ENCODE measurements at places on chromosomes 4 and X.
A peak's percentile ranks its signal among the peaks of the same experiment; 100 is the strongest.

DNA sequence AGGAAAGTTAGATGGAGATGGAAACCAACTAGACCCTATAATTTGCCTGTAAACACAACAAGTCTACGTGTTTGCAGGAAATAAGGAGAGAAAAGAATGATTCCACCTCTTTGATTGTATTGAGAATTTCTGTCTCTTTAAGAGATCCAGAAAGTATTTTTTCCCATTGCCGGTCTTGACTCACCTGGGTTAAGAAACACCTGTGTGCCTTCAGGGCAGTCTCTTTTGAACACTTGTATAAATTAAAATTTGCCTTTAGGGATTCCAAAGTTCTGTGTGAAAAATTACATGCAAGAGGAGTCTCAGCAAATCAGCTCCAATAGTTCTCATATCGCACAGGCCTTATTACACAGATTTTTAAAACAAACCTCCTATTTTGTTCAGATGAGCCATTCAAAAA lies 46.0 kb upstream of the SMAD1 start:
- no peak for DNase-seq

DNA sequence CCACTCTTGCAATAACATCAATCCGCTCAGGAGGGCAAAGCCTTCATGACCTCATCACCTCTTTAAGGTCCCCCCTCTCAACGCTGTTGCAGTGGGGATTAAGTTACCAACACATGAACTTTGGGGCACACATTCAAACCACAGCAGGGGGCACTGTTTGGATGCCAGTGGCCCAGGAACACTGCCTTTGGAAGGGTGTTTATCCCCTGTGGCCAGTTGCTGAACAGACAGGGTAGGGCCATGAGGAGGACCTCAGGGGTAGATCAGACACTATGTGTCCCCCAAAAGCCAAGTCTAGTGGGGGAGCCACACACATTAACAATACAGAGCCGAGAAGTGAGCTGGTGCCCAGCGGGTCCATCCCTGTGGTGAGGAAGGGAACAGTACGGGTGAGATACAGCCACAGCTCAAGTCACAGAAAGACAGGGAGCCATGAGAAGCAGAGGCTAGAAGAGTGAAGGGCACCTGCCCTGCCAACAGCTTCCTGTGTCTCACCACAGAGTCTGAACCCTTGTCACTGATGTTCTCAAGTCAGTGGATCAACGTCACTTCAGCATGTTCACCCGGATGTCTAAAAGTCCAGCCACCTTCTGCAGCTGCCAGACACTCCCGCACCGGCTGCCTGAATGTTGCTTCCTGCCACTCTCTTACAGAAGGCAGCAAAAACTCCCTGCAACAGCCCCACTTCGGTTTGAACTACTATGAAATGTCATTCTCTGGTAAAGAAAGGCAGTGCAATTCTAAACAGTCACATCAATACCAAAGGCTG lies 19.9 kb upstream of the MXD4 start:
- no peak for DNase-seq

DNA sequence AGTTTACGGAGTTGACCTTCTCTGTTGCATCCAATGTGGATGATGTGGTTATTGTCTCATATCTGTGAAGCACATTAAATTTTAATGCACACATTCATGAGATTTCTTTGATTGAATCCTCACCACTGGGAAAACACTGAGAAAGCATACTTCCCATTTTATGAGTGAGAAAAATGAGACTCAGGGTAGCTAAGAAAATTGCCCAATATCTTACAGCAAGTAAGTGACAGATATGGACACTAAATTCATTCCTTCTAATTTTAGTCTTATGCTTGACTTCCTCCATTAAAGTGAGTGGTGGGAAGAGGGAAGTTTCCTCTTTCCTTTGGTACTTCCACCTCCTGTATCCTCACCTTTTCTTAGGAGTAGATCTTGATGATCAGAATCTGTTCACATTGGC lies 504.8 kb upstream of the BOD1L1 start:
- no peak for DNase-seq

DNA sequence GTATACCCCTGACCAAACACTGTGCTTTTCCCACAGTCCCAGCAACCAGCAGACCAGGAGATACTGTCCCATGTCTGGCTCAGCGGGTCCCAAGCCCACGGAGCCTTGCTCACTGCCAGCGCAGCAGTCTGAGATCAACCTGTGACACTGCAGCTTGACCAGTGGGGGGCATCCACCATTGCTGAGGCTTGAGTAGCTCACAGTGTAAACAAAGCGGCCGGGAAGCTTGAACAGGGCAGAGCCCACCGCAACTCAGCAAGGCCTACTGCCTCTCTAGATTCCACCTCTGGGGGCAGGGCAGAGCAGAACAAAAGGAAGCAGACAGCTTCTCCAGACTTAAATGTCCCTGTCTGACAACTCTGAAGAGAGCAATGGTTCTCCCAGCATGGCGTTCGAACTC lies 58.1 kb downstream of the SLC10A6 start:
- no peak for DNase-seq

DNA sequence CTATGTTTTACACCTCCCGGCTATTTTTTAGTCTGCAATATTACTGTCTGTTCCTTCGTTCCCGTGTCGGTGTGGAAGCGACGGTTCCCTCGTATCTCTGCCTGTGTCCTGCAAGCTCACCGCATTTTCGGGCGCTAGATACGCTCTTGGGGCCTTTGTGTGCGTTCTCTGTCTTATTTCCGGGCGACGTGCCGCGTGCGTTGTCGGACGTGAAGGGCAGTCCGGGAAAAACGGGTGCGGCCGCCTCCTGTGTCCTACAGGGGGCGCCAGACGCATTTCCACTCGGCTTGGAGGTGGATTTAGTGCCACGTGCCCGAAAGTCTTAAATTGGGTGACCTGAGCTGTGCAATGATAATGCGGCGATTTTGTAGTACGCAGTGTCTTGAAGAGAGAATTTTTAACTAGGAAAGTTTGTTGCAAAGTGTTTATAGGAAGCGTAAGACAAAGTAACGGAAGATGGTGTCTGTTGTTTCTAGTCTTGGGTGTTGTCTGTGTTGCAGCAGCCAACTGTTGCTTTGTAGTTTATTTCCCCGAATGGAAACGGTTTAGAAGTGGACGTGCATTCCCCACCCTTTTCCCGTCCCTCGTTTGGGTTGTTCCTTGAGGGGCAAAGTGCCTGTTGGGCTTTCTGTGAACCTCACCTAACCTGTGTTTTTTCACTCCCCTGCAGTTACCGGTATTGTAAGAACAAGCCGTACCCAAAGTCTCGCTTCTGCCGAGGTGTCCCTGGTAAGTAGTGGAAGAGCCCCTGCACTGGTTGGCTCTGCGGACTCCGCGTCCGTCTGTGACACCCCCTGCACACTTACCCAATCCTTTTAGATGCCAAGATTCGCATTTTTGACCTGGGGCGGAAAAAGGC lies 720 bp downstream of the RPL10 start:
- DNase-seq = peak; percentile 89

- no peak for DNase-seq
Measured at GRCh38 chr4:189785257-189785656, 155.4 kb upstream of the FRG1 start.

DNA sequence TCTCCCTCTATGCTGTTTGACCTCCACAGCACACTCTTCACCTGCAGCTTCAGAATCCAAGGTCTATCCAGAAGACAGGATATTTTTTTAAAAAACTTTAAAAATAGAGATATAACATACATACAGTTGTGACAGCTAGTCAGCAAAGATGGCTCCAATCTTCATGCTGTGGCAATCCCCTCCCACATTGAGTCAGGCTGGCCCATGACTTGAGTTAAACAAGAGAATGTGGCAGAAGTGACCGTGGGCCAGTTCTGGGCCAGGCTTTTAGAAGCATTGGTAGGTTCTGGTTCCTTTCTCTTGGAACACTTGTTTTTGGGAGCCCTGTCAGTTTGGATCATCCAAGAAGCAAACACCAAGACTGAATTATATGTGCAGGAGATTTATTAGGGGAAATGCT lies 36.1 kb upstream of the REPS2 start:
- no peak for DNase-seq

DNA sequence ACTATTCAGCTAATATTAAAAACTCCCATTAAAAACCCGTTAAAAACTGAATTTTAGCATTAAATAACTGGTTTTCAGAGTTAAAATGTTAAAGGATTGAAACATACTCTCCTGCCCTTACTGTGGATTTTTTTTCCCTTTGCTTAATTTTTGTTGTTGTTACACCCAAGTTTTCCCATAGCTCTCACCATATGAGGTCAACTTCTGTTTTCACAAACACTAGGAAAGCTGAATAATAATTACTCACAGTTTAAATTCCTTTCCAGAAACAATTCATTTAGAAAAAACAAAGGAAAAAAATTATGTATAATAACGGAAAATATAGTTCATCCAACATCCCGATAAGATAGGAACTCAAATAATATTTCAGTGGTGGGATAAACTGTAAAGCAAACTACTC lies 129.0 kb downstream of the PPP3CA start:
- no peak for DNase-seq
